Calu3 (cell line): ENCODE measurements at places on chromosomes 7 and 10. TPM values are rescaled to one million over a fixed set of nuclear protein-coding genes. Genes with fewer than 3 reads are reported as not detected.

DNA sequence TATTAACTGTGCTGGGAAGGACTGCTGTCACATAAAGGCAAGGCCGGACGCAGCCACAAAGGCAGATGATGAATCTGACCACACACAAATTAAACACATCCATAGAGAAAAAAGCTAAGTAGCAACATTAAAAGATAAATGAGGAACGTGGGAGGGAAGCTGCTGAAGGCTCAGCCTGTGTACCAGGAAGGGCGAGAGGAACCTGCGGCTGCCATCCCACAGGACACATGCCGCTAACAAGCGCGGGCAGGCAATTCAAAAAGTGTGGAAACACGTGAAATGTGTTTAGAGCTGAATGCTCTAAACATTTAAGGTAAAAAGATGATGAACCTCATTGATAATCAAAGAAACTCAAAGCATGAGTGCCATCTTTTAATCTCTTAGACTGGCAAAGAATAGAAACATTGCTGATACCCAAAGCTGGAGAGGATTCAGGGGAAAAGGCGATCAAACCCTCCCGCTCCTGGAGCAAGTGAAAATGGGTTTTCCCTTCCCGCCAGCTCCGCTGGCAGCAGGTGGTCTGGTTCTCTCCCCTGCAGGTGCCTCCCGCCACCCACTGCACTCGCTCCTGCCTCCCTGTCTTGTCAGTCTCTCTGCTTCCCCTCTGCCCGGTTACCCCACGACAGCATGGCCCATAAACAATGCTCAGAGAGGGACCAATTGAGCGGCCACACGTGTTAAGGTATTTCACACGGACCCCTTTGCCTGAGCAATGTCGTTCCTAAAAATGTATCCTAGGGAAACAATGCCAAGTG, 4.2 kb downstream of the STK32C start:
- H3K36me3 ChIP-seq = peaks cover 19% of the 10 kb centered on the region
- H3K27me3 ChIP-seq = no peaks in the 10 kb centered on the region
- no peak overlapping the region for H3K4me3 ChIP-seq
- no peak overlapping the region for H3K27ac ChIP-seq

GRCh38 chr10:112763916-112764520, 186.0 kb upstream of the TCF7L2 start:
- H3K36me3 ChIP-seq = no peaks in the 10 kb centered on the region
- H3K4me3 ChIP-seq = no peak overlapping the region
- no peak overlapping the region for H3K27ac ChIP-seq
- no peaks in the 10 kb centered on the region for H3K27me3 ChIP-seq

- no peak overlapping the region for H3K27ac ChIP-seq
- H3K27me3 ChIP-seq = peaks cover 69% of the 10 kb centered on the region
- DNase-seq = no peak
These were observed 11.2 kb upstream of the CXCL12 start for GRCh38 chr10:44395902-44396670.

GRCh38 chr10:11908536-11908935, 85.4 kb downstream of the PROSER2 start:
- no peaks in the 10 kb centered on the region for H3K36me3 ChIP-seq
- no peak for DNase-seq
- no peak overlapping the region for H3K4me3 ChIP-seq

GRCh38 chr10:30782537-30783461, 153.2 kb upstream of the LYZL2 start:
- H3K36me3 ChIP-seq = peaks cover 24% of the 10 kb centered on the region
- H3K4me3 ChIP-seq = peak overlapping the region; percentile 69

- DNase-seq = no peak
- H3K27me3 ChIP-seq = no peaks in the 10 kb centered on the region
- H3K36me3 ChIP-seq = peaks cover 5% of the 10 kb centered on the region
- H3K27ac ChIP-seq = no peak overlapping the region
These were observed 160.9 kb downstream of the LRRC4 start for GRCh38 chr7:127870231-127870907.

DNA sequence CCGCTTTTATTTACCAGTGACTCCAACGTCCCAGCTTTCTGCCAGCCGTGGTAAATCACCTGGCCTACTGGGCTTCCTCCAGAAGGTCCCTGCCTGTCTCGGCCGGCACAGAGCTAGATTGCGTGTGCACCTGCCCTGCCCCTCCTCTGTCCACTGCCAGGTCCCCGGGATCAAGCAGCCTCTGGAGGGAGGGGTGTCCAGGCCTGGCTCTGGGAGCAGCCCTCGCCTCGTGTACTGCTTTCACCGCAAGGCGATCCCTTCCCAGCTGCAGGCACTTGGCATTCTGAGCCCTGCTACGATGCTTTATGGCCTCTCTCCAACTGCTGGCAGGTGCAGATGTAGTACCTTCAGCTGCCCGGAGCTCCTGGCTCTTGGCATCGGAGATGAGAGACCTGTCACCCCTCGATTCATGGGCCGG, 7.4 kb downstream of the SLC29A3 start:
- H3K4me1 ChIP-seq = peaks cover 8% of the 10 kb centered on the region
- DNase-seq = no peak
- H3K27ac ChIP-seq = no peak overlapping the region
- no peaks in the 10 kb centered on the region for H3K27me3 ChIP-seq

GRCh38 chr7:8190119-8190895, 71.7 kb downstream of the ICA1 start:
- no peak overlapping the region for H3K27ac ChIP-seq
- peaks cover 5% of the 10 kb centered on the region for H3K36me3 ChIP-seq
- peak; percentile 62 for DNase-seq

DNA sequence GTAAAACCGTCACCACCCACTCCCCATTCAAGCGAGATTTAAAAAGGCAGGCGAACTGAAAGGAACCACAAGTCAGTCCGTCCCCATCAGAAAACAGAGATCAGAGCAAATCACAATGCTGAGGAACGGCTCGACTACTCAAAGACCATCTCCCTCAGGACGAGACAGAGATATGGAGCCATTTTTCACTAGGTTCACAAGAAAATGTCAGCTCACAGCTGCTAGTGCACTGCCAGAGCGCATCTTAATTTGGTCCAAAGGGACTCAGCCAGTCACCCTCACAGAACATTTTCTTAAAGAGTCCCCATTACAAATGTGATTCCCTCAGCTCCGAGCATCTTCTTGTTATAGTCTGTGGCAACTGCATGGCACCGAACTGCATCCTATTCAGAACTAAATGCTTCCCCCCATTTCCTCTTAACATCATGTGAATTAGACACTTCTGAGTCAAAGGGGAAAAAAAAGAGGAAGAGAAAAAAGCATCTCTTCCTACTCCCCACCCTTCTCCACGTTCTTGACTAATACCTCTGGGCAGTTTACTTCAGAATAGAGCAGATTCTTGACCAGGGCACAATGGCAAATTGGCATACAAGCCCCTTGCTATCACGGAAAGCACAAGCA, 683.9 kb downstream of the MAGI2 start:
- H3K4me3 ChIP-seq = no peak overlapping the region
- H3K27ac ChIP-seq = no peak overlapping the region
- H3K36me3 ChIP-seq = peaks cover 6% of the 10 kb centered on the region
- H3K27me3 ChIP-seq = no peaks in the 10 kb centered on the region
- H3K4me1 ChIP-seq = peaks cover 9% of the 10 kb centered on the region
- no peak for DNase-seq

DNA sequence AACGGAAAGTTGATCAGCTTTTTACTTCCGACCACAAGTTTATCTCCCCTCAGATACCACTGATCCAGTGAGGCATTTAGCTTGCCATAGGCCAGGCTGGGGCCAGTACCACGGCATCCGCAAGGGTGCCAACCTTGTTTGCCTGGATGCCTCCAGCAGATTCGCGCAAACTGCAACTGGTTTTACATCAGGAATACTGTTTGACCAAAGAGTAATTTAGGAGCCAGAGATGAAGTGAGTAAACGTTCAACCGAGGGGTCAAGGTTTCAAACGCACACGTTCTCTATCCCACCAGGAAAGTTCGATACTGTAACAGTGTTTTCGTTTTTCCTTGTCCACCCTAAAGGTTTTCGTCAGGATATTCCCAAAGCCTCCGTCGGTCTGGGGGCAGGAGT, 266 bp upstream of the MDFIC start:
- peak overlapping the region; percentile 1 for H3K27ac ChIP-seq
- H3K36me3 ChIP-seq = peaks cover 22% of the 10 kb centered on the region
- H3K27me3 ChIP-seq = no peaks in the 10 kb centered on the region

GRCh38 chr10:92747600-92747999, 57.8 kb downstream of the HHEX start:
- no peak overlapping the region for H3K4me3 ChIP-seq
- H3K4me1 ChIP-seq = no peaks in the 10 kb centered on the region
- no peaks in the 10 kb centered on the region for H3K27me3 ChIP-seq
- H3K36me3 ChIP-seq = no peaks in the 10 kb centered on the region

FAM25G gene
- total RNA-seq = not detected in 2 replicates

KEL gene
- total RNA-seq = not detected in 2 replicates

TAC1 gene
- total RNA-seq = 0.80 and 2.8 TPM in 2 replicates

ZNF107 gene
- total RNA-seq = 7.7 TPM in 2 replicates

TEX47 gene
- not detected in 2 replicates for total RNA-seq
